ENCODE measurements at places on chromosomes 4 and X.

DNA sequence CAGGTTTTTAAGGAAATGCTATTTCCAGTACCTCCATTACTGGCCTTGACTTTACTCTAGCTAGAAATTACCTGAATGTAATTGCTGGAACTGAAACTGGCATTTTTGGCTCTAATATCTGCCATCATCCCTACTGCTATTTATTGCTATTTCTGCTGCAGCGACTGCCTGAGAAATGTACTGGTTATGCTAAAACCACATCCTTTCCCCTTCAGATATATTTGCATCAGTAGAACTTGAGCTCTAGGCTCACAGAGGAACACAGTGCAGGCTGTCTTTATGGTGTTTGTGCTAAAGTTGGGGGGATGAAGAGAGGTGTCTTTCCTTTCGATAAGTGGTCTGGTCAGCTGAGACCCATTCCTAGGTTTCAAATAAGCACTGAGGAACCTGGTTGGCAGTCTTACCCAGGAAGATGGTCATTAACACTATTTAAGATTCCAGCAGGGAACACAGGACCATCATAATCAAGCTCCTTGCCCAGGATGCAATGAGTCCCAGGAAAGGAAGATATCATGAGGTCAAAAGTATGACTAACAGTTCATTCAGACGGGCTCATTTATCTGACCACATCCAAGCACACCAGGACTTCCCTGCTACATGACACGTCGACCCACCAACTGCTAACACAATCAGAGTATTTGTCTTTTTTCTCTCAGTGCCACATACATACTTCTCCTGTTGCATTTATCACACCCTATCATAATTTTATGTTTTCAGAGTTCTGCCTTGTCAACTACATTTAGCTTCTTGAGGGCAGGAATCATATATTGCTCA, 137.4 kb downstream of the GABRA3 start:
- DNase-seq, result no peak

DNA sequence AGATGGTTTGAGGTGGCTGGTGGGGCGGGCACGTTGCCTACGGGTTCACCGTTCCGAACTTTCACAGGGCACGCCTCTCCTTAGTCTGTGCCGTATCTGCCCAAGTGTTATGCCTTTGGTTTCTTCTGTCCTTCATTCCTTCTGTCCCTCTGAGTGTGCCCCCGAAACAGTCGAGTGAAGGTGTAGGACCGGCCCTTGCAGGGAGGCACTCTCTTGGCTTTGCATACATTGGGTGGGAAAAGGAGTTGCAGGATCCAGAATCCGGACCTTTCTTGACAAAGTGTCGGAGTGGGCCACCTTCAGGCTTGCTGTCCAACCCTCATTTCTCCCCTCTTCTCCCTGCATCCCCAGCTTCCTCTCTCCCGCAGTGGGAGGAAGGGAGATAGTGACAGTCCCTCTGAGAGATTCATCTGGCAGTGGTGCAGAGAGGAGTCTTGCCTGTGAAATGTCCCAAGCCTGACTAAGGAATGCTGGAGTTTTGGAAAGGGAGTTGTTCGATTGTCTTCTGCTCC, 569 bp downstream of the ARFIP1 start:
- DNase-seq, result peak; percentile 49

DNA sequence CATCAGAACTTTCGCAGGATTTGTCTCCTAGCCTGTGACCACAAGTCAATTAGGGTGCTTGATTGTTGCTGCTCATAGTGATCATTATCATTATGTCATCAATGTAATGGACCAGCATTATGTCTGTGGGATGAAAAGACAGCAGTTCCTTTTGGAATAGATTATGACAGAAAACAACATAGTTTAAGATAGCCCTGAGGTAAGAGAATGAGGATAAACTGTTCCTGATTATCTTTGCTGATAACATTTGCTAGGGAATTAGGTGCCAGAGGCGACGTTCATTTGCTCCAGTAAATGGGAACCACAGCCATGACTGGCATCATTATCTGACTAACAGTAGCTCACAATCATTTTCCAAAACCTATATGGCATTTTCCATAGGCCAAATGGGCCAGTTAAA, 12.7 kb upstream of the THOC2 start:
- no peak for DNase-seq

DNA sequence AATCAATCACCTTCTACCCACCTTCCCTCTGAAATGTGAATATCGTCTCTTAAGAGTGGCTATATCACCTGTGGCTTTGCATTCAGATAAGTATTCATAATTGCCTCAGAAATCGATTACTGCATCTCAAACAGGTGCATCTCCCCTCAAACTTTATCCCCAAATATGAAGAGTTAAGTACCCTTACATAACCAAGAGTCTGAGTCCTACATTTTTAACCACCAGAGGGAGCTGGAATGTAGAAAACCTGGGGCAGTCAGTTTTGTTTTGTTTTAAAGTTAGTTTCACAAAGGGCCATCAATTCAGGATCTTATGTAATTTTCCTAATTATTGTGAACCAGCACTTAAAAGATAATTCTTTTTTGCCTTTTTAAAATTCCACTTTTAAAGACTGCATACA, 5.7 kb downstream of the TCEANC start:
- DNase-seq, result peak; percentile 76

DNA sequence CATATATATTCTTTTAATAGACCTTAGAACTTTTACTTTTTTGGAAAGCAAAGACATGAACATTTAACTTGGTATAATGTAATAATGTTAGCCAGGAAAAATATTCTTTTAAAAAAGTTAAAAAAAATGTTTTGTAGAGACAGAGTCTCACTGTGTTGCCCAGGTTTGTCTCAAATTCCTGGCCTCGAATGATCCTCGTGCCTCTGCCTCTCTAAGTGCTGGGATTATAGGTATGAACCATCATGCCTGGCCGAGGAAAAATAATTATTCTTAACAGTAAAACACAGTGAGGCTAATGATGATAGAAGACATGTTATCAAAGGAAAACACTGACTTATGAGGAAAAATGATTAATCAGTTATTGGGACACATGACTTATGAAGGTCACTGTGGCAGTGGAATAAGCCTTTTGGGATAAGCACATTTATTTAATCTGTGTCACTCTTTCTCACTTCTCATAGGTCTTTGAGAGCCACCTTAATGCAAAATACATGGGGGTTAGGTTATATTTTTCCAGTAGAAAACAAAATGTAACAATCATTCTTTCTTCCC, 6.0 kb upstream of the BMP2K start:
- no peak for DNase-seq

GRCh38 chr4:5399124-5399523, 309.2 kb downstream of the EVC2 start:
- no peak for DNase-seq

DNA sequence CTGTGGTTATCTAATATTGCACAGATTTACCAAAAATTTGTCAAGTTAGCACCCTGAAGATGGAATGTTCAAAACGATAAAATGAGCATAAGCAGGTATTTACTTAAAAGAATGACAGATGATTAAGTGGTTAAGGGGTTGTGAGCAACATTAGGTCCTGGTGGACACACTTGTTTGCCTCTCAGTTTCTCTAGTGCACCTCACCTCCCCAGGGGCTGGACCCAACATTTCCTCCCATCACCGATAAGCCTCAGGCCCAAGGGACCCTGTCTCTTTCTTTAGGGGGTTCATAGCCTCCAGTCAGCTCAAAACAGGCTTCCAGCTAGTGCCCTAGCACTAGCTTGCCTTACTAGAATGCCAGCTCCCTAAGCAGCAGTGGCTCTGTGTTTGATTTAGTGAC, 88.0 kb downstream of the ATP11C start:
- no peak for DNase-seq

DNA sequence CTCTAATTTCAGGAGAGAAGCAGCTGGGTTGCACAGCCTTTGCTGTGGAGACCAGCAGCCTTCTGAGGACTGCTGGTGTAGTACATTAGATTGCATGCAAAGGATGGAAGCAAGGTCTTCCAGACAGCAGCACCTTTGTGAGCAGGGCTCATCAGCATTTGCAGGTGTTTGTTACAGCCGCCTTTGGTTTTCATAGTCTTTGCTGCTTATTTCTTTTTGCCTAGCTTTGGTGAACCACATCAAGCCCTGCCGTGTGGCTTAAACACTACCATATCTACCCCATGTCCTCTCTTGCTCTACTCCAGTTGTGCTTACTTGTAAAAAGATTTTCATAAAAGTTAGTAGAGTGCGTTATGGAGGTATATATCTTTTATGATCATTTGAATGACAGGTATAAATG, 57.5 kb downstream of the MTM1 start:
- DNase-seq, result no peak

DNA sequence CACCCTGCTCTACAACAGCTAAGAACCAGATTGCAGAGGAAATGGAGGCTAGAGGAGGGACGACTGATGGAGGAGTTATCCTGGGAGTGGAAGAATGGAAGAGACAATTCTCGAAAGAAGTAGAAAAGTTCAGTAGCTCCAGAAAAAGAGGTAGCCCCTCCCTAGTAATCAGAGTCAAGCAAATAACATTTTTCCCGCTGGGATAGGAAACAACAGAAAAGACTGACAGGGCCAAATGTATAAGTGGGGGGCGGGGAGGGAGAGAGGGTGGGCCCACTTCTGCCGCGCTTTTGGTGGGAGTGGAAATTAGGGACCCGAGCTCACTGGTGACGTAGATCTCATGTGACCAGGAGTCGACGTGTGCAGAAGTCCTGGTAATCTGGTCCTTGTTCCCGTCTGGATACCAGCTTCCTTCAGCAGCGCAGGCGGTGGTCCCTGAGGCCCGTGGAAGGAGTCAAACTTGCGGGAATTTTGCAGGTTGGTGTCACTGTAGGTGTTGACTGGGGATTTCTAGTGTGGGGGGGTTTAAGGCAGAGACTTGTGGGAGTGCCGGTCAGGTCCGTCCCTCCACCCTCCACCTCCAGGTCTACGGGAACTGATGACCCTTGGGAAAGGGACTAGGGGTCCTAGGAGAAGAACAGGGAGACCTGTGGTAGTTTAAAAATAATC, at the start of gene TCEAL9:
Gene TCEAL9, plus strand, starts transcription at position 377 of the 669 bp plus-strand sequence. CDS start 1,179 bp downstream, outside the sequence.
- peak; percentile 65 for DNase-seq

- no peak for DNase-seq
Measured at GRCh38 chr4:113977526-113977855, 2.0 kb downstream of the ARSJ start.

DNA sequence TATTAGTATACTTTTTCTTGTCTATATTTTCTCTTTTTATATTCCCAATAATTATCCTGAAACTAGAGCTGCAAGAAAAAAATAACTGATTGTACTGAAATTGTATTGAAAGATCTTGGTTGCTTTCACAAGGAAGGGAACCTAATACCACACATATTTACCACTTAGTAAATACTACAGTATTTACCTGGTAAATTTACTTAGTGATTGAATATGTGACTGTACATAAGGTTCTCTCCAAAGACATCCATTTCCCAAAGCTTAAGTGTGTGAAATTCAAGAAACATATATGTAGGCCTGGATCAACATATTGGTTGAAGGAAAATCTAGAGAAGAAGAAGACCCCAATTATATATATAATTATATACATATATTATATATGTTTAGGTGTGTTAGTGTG, 1272.7 kb downstream of the C4orf33 start:
- no peak for DNase-seq

GRCh38 chr4:74056858-74057562, 18.5 kb upstream of the CXCL3 start:
- no peak for DNase-seq

DNA sequence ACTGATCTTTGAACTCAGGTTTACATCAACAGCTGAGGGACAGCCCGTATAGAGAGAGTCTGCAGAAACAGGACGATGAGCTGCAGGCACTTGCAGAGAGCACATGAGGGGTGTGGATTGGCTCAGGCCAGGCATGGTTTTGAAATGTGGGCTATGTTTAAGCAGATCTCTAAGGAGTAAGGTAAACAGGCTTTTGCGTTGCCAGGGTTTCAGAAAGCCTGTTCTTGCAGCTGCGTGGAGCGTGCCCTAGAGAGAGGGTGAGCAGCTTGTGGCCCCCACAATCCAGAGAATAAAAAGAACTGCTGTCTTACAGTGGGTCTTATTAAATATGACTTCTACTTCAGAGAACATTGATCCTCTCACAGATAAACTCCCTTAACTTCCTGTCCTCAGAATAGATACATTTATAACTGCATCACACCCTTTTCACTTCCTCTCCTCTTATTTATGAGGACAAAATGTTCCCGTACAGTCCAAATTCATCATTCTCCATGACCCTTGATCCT, 64.1 kb downstream of the TMA16 start:
- no peak for DNase-seq
